CD4-positive, alpha-beta T cell (primary cell): ENCODE measurements at places on chromosomes 1 and 21.

DNA sequence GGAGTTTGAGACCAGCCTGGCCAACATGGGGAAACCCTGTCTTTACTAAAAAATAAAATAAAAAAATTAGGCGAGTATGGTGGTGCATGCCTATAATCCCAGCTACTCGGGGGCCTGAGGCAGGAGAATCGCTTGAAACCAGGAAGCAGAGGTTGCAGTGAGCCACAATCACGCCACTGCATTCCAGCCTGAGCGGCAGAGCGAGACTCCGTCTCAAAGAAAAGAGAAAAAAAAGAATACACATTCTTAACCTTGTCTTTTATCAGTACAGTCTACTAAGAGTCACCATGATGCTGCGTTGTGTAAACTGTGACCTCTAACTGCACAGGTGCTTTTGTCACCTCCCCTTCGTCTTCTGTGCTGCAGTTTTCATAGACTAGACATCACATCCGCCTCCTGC, 37.2 kb downstream of the PCNT start:
- DNase-seq, result no peak

- no peak for DNase-seq
These were observed 163.5 kb downstream of the RYR2 start for GRCh38 chr1:237205400-237206064.

DNA sequence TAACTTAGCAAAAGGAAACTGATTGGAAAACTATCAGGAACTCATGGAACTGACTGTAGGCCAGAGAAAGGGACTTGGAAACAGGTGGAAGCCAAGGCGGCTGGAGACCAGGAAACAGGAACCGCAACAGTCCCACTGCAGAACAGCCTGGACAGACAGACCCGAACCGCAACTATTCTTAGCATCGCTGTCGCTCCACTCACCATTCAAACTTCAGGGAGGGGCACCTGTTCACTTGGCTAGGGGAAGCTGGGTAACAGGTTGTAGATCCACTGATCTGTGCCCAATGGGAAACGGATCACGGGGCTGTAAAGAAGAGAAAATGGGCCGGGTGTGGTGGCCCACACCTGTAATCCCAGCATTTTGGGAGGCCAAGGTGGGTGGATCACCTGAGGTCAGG, 61.9 kb downstream of the CLSTN1 start:
- no peak for DNase-seq

DNA sequence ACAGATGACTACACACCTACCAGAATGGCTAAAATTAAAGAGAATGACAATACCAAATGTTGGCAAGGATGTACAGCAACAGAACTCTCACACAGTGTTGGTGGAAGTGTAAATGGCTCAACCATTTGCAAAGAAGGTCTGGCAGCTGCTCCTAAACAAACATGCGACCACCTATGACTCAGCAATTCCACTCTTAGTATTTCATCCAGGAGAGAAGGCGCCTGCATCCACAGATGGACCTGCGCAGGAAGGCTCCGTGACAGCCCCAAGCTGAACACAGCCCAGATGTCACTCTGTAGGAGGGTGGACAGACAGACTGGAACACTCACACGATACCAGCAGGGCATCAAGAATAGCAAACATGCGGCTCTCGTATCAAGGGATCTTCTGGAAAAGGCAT, 6.7 kb downstream of the PTTG1IP start:
- no peak for DNase-seq

DNA sequence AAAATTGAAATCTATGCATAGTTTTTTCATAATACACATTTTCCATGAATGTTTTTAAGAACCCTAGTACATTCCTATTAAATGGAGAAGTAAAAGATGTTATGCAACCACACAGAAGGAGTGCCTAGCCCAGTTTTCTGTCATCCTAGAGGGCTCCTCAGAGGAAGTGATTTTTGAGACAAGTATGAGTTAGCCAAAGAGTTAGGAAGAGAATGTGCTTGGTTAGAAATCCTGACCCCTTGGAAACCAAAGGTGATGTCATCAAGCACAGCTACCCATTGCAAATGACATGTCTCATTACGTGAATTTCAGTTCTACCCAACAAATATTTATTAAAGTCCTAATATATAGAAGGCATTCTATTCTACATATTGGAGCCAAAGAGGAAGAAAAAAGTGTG, 88.9 kb upstream of the TNFSF4 start:
- no peak for DNase-seq

DNA sequence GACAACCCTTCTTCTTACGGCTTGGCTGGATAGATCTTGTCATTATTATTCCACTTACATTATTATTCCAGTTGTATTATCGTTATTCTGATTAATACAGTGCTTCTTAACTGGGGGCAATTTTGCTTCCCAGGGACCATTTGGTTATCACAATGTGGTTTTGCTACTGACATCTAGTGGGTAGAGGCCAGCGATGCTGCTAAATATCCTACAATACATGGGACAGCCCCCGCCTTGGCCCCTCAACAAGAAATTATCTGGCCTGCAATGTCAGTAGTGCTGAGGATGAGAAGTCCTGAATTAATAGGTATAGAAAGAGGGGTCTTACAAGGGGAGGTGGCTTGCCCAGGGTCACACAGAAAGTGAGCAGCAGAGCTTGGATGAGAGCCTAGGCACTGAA, 105.6 kb downstream of the PTPRU start:
- no peak for DNase-seq

DNA sequence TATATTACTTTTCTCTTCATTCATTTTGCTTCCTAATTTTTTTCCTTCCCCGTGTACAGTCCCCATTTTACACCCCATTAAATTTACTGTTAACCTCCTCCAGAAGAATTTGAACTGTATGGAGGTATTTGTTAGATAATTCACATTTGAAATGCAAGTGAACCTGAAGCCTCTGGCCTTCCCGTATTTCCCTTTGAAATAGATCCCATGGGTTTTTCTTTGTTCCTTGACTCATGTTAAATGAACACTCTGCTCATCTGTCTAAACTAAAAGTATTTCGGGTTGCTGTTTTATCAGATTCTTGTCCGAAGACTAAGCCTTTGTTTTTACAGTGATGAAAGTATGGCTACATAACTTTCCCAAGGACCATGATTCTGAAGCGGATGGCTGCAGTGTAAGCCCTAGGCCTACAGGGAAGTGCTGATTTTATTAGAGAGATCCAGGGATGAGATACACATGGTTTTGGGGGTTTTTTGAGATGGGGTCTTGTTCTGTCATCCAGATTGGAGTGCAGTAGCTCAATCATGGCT, 187.9 kb downstream of the PATJ start:
- no peak for DNase-seq

GRCh38 chr1:22587247-22587646, 24.0 kb downstream of the EPHA8 start:
- DNase-seq, result no peak

GRCh38 chr1:4699376-4700301, 45.2 kb downstream of the AJAP1 start:
- no peak for DNase-seq
